GM23248 (cell line): ENCODE measurements at places on chromosomes 2 and 18. TPM values are rescaled to one million over a fixed set of nuclear protein-coding genes. Genes with fewer than 3 reads are reported as not detected.

The KHK gene
- polyA plus RNA-seq: 0.24 and 0.51 TPM in 2 replicates

The LYPD6B gene
- polyA plus RNA-seq: 11.4 and 11.5 TPM in 2 replicates

The SP140 gene
- polyA plus RNA-seq: 0.53 TPM in 1 of 2 replicates, not detected in the other

The NT5C1B gene
- 0.88 and 1.4 TPM in 2 replicates for polyA plus RNA-seq

The NUP35 gene
- polyA plus RNA-seq: 10.9 and 11.3 TPM in 2 replicates

The ALKAL2 gene
- polyA plus RNA-seq: not detected in 2 replicates

The TUBA3D gene
- polyA plus RNA-seq: not detected in 2 replicates

The RBKS gene
- 3.6 and 4.0 TPM in 2 replicates for polyA plus RNA-seq

The GAREM1 gene
- polyA plus RNA-seq: 0.19 and 0.30 TPM in 2 replicates

GRCh38 chr2:181305301-181306123 lies 151.7 kb upstream of the ITGA4 start:
- DNase-seq: peak; percentile 15

DNA sequence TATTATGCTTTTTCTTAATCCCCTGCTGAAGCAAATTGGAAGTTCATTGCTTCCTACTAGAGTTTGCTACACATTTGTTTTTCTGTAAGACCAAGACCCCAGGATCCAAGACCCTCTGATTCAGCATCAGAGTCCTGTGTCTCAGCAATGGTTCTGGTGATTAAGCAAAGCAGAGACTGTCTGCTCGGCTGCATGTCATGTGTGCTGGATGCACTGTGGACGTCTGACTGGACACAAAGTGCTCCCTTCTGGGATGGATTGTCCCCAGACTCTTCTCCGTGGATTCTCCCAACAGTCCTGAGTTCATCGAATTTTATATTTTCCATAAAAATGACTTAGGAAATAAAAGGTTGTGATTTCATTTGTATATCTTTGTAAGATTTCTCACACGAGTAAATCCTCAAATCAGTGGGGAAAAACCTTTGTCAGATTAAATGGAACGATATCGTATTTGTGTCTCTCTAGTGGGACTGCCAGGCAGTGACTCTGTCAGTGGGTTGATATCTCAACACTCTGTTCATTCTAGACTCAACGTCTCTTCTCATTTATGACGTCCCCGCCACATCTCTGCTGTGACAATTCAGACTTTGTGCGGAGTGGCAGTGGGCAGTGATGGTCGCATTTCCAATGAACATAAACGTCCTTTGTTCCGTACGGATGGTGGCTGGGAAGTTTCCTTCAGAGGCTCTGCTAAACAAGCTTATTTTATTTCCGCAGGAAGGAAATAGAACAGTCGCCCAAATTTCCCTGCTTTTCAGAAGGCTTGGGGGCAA lies 58.6 kb downstream of the NCAPH start:
- no peak for DNase-seq

GRCh38 chr2:172107690-172108586 lies 5.2 kb upstream of the DLX2 start:
- peak; percentile 20 for DNase-seq

GRCh38 chr2:183059561-183059960 lies 19.0 kb upstream of the DUSP19 start:
- peak; percentile 88 for DNase-seq

GRCh38 chr2:201128933-201129505 lies 13.1 kb downstream of the CFLAR start:
- peak; percentile 82 for DNase-seq

DNA sequence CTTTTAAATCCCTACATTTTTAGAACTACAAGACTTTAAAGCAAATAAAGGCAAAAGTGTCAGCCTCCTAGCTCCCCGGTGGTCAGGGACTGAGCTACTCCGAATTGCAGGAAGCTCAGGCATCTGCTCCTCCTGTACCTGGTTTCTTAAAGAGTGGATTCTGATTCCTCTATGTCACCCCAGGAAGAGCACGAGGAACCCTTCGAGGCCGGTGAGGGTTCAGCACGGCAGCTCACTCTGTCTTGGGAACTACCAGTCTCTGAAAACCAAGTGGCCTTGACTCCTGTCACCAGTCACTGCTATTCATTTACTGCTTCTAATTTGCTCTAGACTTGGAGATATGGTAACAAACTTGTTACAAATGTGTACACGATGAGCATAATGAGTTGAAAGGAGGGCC lies 2.3 kb downstream of the PER2 start:
- no peak for DNase-seq

DNA sequence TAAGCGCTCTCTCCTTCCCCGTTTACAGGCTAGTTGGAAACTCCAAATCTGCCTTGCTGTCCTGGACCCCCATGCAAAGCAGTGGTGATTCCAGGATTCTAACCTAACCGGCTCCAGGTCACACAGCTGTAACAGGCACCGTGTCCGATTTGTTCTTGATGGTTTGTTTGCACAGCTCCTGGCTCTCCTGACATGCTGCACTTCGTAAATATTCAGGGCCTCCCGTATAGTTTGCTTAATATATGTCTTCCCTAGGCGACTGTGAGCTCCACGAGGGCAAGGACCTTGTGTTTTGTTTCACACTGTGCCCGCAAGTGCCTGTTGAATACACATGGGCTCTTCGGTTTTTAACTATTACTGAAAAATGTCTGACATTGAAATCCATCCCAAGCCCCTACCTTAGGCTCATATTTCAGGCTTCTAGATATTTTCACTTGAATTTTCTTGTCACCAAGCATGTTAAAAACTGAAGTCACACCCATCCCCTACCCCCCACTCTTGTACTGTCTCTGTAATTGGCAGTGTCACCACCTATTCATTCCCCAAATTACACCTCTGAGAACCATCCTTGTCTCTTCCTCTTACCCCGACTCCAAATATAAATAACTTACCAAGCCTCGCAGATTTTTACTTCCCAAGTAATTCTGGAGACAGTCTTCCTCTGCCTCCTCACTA lies 1.0 kb upstream of the PUM2 start:
- no peak for DNase-seq

- no peak for DNase-seq
These were observed 28.6 kb downstream of the SNTG2 start for GRCh38 chr2:979069-979928.

DNA sequence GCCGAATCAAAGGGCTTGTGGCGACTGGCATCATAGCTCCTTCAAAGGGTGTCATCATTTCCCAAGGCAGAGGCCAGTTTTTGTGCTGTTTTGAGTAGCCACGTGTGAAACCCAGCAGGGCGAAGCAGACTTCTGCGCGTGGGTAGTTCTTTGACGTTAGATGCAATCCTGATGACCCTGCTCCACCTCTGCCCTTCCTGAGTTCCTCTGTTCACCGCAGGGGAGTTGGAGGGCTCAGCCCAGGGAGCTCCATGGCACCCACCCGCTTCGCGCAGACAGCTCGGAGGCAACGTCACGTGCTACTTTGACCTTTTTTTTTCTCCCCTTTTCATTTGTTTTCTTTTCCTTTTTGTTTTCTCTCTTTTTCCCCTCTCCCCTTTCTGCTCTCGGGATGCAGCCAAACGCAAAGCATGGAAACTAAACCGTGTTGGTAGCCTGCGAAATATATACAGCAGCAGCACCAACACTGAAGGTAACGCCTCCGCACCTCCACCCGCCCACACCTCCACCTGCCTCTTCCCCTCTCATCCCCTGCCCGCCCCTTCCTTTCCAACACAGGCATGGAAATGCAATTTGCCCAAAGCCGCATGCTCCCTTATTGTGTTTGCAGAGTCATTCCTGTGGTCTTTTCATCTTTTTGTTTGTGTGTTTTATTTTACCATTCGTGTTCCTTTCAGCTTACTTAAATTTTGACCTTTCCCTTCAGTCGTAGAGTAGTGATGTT lies 153.6 kb downstream of the GBX2 start:
- no peak for DNase-seq

DNA sequence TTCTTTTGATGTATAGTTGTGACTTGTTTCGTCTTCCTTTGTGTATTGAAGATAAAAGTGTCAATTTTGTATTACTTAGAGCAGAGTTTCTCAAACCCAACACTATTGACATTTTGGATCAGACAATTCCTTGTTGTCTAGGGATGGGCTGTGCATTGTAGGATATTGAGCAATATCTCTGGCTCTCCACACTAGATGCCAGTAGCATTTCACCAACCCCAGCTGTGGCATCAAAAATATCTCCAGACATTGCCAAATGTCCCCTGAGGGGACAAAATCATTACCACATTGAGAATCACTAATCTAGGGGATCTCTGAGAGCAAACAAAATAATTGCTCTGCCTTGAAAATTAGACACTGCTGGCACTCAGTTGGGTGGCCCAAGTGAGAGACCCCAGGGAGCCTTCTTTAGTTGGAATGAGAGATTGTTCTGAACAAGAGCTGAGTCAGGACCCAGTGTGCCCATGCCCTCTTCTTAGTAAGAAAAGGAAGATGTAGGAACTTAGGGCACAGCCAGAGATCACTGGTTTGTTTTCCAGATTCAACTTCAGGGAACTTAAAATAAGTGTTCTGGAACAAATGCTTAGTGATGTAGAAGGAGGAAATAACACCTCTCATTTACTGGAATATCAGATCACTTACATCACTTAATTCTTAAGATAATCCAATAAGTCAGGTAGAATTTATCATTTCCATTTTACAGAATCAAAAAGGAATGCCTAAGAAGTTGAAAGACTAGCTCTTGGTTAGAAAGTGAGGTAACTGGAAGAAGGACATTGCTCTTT lies 466.6 kb upstream of the TNP1 start:
- DNase-seq: peak; percentile 38

DNA sequence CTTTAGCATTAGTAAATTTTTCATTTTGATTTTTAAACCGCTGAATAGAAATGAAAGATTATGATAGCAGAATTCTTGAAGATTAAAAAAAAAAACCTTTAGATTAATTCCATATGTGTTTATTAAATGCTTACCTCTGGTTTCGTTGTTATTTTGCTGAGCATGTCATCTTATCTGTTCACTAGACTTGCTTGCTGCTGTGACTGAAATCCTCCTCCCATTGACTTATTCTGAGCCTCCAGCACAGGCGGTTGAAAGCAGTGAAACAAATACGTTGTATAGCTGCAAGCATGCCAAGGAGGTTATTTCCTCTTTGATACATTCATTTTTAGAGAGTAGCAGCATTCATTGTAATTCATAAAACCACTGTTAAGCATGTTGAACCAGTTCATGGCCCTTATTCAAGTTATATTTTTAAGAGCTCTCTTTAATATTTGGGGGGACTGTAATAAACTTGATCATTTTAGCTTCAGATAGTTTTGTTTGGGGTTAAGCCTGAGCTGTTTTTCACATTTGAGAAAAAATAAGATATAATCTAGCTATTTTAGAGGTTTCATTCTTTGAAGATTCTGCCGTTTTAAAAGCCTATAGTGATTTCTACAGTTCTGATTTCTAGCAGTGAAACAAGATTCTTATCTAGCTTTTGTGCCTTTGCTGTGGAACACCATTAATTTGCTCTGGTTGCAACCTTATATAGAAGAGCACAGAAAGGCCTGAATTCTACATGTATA lies at the start of gene HTR2B:
TSS of gene HTR2B (minus strand) at position 205 of the 731 bp plus-strand sequence. CDS start 1,278 bp downstream, outside the sequence.
- no peak for DNase-seq

DNA sequence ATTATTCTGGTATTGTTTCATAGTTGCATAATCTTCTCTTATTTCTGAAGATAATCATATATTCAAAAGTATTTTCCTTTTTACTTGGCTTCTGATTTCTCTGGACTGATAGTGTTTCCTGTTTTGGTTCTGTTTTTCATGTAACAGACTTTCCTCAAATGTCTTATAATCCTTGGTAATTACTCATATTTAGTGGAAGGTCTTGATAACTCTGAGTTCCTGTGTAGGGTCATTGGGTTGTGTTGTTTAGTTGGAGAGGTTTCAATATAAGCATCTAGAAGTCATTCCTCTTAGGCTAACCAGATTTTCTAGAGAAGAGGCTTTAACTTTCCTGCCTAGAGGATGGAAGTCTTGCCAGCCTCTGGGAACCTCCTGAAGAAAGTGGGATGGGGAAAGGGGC lies 23.8 kb downstream of the MFSD6 start:
- no peak for DNase-seq

GRCh38 chr2:205644018-205644417 lies 38.3 kb upstream of the NRP2 start:
- DNase-seq: peak; percentile 45

DNA sequence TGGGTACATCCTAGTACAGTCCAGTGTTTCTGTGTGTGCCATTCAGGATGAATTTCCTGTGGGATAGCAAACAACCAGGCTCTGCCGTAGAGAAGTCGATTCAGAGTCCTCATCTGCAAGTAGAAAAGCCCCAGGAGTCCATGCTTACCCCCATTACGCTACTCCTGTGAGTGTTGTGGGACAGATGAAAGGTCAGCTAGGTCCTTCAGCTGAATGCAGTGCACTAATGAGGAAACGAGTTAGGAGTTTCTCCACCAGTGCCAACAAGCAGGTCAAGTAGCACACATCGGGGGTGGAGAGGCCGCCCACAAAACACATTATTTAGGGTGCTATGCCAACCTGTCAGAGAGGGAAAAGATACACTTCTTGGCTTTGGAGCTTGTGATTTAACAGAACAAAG lies 2.5 kb upstream of the GPR39 start:
- no peak for DNase-seq

- no peak for DNase-seq
These were observed 39.1 kb upstream of the DNMT3A start for GRCh38 chr2:25380586-25381375.

DNA sequence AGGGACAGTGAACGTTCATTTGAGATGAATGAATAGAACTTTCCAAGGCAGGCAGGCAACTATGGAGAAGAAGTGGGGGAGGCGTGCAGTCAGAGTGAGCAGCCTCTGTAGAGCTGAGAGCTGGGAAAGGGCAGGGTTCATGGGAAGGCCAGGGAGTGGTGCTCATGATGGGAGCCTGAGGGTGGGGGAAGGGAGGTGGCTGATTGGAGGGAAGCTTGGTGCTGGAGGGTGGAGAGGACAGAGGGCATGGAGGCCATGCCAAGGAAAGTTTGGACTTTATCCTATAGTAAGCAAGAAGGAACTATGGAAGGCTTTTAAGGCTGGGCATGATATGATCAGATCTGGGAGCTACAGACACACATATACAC lies 47.6 kb upstream of the LGALSL start:
- peak; percentile 37 for DNase-seq

GRCh38 chr18:13254971-13255927 lies 36.7 kb downstream of the LDLRAD4 start:
- DNase-seq: no peak

- DNase-seq: peak; percentile 78
These were observed 107.9 kb upstream of the IL1R2 start for GRCh38 chr2:101883860-101884259.

- DNase-seq: no peak
These were observed 27.9 kb downstream of the ACVR1 start for GRCh38 chr2:157848213-157848612.

DNA sequence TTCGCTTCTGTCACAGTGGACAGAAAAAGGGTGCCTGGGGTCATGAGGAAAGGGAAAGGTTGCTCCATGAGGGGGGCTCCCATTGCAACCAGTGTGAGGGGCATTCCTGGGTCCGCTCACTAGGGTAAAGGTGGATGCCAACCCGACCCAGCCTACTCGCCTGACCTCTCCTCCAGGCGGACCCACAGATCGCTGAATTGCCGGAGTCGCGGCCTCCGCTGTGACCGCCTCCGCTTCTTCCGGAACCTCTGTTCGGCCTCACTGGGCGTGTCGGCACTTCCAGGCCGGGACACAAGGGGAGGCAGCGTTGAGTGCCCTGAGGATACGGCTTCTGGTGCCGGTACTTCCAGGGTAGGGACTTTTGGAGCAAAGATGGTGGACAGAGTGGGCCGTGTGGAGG lies 57.1 kb downstream of the TRABD2A start:
- no peak for DNase-seq
